Kidney epithelial cell (primary cell): ENCODE measurements at places on chromosomes 6 and 20. TPM values are rescaled to one million over a fixed set of nuclear protein-coding genes. Genes with fewer than 3 reads are reported as not detected.
A peak's percentile ranks its signal among the peaks of the same experiment; 100 is the strongest.

DNA sequence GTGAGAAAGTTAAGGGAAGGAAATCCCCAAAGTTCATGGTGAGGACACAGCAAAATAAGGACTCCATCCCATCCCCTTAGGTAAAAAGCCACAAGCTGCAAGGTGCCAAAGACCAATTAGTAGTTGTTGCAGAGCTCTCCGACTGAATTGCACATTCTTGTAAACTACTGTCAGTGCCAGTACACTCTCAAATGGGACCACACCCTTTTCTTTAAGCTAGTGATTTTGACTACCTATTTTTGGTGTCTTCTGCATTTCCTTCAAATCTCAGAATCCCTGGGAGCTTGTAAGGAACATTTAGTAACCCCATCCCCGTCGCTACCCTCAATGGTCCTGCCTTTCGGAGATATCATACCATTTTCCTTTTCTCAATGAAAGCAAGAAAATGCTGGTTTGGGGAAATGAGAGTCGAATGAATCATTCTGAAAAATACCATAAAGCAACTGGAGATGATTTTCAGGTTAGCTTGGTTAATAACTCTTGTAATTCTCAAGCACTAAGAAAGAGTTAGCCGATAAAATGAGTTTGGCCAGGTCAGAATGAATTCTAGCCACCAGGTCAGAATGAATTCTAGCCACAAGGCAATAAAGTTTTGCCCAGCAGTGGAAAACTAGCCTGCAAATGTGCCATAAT lies 5.2 kb upstream of the HMGN3 start:
- no peak for DNase-seq

- no peak for DNase-seq
Observed at GRCh38 chr6:87257046-87257445, 65.3 kb upstream of the SMIM8 start.

DNA sequence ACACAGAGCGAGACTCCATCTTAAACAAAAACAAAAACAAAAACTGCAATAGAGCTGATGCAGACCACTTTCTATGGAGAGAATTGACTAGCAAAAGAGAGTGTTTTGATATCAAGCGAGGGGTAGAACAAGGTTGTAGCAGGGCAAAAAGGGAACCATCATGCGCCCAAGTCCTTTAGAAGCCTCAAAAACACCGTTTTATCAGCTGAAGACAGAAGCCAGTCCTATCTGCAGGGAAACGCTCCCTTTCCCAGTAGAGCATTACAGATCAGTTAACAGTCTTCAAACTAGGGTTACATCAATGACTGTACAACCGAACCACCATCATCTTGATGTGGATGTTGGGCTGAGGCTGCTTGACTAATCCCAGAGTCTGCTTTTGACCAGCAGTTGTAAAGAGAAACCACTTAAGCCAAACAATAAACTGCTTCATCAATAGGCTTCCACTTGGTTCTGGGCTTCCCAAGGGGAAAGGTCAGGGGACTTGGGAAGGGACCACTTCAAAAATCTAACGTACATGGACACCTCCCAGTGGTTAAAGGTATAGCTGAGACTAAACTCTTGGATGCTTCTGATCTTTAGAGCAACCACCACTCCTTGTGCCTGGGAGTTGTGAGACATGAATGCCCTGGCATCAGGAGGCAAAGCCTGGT lies 59.6 kb upstream of the SPDEF start:
- no peak for DNase-seq

- DNase-seq: no peak
Observed at GRCh38 chr6:111673937-111674336, 68.3 kb upstream of the TRAF3IP2 start.

- DNase-seq: no peak
Observed at GRCh38 chr6:148448369-148449012, 105.9 kb downstream of the SASH1 start.

GRCh38 chr20:20404633-20405032 lies 36.7 kb downstream of the INSM1 start:
- DNase-seq: no peak

GRCh38 chr6:35087361-35088280 lies 53.5 kb downstream of the TCP11 start:
- DNase-seq: no peak

- no peak for DNase-seq
Observed at GRCh38 chr20:37313546-37314091, 24.2 kb downstream of the MANBAL start.

GRCh38 chr6:168139121-168139520 lies 60.1 kb upstream of the FRMD1 start:
- no peak for DNase-seq

GRCh38 chr20:45462711-45463509 lies 6.6 kb upstream of the WFDC2 start:
- DNase-seq: no peak

GRCh38 chr6:114952229-114952628 lies 609.4 kb upstream of the HS3ST5 start:
- DNase-seq: no peak

- DNase-seq: no peak
Observed at GRCh38 chr20:13671916-13672378, 33.2 kb upstream of the TASP1 start.

- DNase-seq: no peak
Observed at GRCh38 chr20:38291966-38292365, 12.0 kb upstream of the BPI start.

GRCh38 chr20:22575737-22576136 lies 8.6 kb downstream of the FOXA2 start:
- no peak for DNase-seq

DNA sequence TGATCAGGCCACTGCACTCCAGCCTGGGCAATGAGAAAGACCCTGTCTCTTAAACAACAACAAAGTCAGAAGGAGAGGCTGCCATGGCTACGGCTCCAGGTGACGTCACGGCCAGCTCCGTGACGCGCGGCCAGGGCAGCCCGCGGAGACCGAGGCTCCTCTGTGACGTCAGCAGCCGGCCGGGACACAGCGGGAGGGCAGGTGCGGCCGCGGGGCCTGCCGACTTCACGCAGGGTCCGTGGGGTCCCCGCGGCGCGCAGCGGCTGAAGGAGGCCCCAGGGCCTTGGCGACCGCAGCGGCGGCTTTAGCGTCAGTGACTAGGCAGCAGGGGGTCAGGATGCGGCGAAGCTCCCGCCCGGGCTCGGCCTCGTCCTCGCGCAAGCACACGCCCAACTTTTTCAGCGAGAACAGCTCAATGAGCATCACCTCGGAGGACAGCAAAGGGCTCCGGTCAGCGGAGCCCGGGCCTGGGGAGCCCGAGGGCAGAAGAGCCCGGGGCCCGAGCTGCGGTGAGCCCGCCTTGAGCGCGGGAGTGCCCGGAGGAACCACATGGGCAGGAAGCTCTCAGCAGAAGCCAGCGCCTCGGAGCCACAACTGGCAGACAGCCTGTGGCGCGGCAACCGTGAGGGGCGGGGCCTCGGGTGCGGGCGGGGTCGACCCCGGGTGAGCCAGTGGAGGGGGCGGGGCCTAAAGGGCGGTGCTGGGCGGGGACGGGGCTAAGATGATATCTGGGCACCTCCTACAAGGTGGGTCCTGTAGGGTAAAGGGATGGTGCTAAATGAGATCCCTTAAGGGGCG lies at the start of gene SPAG4:
Gene SPAG4 (plus strand): TSS at position 163 of the 798 bp plus-strand sequence. CDS start 175 bp downstream, at position 338.
- no peak for DNase-seq

GRCh38 chr6:116008470-116009243 lies 52.0 kb downstream of the FRK start:
- peak; percentile 83 for DNase-seq

GNRH2 gene
- 0.27 TPM in 1 of 2 replicates, not detected in the other for total RNA-seq

CAP2 gene
- 8.5 and 10.3 TPM in 2 replicates for total RNA-seq

ZSCAN9 gene
- total RNA-seq: 19.2 and 23.7 TPM in 2 replicates

CFB gene
- 1.9 and 13.8 TPM in 2 replicates for total RNA-seq

MEI4 gene
- total RNA-seq: 0.21 TPM in 1 of 2 replicates, not detected in the other

PREX1 gene
- 3.1 and 3.5 TPM in 2 replicates for total RNA-seq

TREM1 gene
- total RNA-seq: 0.13 and 1.4 TPM in 2 replicates

CDH4 gene
- total RNA-seq: 39.7 and 50.9 TPM in 2 replicates

RAET1E gene
- total RNA-seq: not detected in 2 replicates

KLHDC3 gene
- total RNA-seq: 67.4 and 70.3 TPM in 2 replicates

POM121L2 gene
- total RNA-seq: not detected in 2 replicates
